ENCODE measurements at places on chromosomes 1 and 21.

DNA sequence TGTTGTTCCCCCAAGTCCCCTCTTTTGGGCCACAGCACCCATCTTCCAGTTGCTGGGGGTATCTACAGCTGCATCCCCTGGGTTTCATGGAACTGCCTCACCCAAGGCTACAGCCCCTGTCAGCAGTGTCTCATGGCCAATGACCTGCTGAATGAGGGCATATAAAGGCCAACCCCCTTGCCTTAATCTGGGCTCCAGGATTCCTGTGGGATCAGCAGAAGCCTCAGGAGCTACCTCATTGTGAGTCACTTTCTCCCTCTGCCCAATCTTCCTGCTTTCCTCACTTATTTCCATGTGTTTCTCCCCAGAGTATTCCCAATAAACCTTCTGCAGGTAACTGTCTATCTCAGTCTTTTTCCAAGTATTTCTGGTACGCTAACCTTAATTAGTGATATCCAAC is 37.3 kb upstream of the SYT14 start:
- no peak for DNase-seq

DNA sequence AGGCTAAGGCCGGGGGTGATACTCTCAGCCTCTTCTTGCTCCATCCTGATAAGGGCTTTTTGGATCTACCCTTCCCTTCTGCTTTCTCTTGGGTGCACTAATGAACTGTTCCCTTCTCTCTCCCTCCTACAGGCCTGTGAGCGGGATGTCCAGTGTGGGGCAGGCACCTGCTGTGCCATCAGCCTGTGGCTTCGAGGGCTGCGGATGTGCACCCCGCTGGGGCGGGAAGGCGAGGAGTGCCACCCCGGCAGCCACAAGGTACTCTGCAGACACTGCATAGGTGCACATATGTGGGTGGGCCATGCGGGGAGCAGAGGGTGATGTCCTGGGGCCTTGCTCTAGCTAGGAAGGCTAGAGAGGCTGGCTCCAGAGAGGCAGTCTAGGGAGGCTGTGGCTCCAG is 2.9 kb downstream of the PROK1 start:
- no peak for DNase-seq

DNA sequence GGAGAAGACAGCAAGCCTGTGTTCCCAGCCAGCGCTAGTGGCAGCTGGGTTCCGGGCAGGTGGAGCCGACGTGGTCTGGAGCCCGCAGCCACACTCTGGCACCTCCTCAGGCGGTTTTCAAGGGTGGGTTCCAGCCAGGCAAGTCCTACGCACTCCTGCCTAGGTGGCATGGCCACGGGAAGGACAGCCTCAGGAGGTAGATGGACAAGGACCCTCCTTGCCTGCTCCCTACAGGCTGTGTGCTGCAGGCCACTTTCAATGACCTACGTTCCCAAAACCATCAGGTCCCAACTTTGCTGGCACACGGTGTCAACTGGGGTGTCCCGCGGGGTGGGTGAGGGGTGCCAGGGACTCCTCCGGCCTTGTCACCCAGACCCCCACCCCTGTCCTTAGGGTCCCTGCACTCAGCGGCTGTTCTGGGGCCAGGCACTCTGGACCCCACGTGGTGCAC is 6.7 kb upstream of the PTGER3 start:
- no peak for DNase-seq

GRCh38 chr1:182756423-182756822 is 33.1 kb upstream of the NPL start:
- no peak for DNase-seq

- DNase-seq: no peak
These were observed 20.5 kb downstream of the RNF220 start for GRCh38 chr1:44425341-44426082.

DNA sequence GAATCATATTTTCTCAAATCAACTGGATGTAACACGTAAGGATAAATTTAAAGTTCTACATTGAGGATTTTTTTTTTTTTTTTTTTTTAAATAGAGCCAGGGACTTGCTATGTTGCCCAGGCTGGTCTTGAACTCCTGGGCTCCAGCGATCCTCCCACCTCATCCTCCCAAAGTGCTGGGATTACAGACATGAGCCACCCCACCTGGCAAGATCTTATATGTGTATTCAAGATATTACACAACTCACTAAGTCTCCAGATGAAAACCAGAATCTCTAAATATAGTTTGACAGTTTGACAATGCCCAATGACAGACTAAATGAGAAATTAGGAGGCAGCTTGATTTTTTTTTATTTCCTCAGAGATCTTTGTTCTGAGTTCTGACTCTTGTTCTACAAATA is 6.8 kb downstream of the YY1AP1 start:
- DNase-seq: no peak

DNA sequence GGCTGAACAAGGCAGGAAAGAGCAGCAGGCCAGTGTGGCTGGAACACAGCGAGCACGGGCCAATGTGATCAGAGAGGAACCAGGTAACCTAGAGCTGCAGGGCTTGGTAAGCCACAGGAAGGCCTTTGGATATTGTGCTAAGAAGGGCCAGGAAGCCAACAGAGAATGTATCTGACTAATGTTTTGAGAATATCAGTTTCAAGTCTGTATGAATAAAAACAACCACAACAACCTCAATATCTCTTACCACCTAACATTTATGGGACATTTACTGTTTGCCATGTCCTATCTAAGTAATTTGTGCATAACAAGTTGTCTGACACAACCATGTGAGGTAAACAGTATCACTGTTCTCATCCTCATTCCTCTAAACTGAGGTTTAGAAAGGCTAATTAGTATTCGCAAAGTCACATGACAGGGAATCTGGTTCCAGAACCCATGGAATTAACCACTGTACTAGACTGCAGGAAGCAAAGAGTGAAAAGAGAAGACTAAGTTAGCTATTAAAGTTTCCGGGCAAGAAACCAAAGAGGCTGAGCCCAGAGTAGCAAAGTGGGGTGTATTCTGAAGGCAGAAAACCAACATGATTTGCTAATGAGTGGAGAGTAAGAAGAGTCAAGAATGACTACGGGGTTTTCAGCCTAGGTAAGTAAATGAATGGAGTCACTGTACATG is 38.9 kb downstream of the SPRTN start:
- DNase-seq: no peak

Data from Ammon's horn (tissue), 1 donor.